Subcutaneous preadipocyte (primary cell): ENCODE measurements at places on chromosomes 2 and 18. TPM values are rescaled to one million over a fixed set of nuclear protein-coding genes. Genes with fewer than 3 reads are reported as not detected.

NYAP2 gene
- total RNA-seq = not detected in 2 replicates

SPC25 gene
- 5.1 and 5.7 TPM in 2 replicates for total RNA-seq

SCG2 gene
- 0.39 and 1.1 TPM in 2 replicates for total RNA-seq

CYP27A1 gene
- total RNA-seq = 0.98 and 3.7 TPM in 2 replicates

HOXD13 gene
- total RNA-seq = 1.6 TPM in 1 of 2 replicates, not detected in the other

KCNS3 gene
- 0.39 and 1.1 TPM in 2 replicates for total RNA-seq

COL6A3 gene
- total RNA-seq = 1,617 and 2,764 TPM in 2 replicates

PIEZO2 gene
- under 0.01 TPM in 1 of 2 replicates, not detected in the other for total RNA-seq
